ENCODE measurements at places on chromosomes 5 and 9.
A peak's percentile ranks its signal among the peaks of the same experiment; 100 is the strongest.

DNA sequence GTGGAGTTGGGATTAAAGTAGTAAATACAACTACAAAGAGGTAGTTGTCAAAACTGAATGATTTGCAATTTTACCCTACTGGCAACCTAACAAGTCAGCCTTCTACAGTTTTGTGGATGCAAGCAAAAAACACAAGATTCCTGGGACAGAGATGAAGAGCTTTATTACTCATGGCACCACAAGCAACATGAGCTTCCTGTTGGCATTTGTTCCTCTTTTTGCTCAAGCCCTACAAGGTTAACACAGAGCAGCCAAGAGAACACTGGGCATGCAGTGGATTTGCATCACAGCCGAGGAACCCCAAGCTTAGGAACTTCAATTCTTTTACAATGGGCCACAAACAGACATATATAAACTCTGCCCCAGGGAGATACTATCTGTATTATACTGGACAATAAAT lies 28.8 kb upstream of the DMAC1 start:
- no peak for DNase-seq

- no peak for DNase-seq
These were observed 619.2 kb upstream of the CLINT1 start for GRCh38 chr5:158478139-158478538.

DNA sequence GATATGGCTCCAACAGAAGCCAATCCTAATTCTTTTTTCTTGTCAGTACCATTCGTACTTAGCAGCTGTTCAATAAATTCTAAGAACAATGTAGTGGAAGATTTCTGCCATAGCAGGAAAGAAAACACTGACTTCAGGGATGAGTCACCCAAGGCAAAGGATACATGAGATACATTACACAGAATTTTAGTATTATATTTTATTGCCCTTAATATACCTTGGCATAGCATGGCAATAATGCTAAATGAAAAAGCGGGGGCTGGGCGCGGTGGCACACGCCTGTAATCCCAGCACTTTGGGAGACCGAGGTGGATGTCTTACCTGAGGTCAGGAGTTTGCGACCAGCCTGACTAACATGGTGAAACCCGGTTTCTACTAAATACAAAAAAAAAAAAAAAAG lies 619.1 kb upstream of the DAB2 start:
- no peak for DNase-seq

GRCh38 chr5:150599917-150600511 lies 40.4 kb upstream of the SYNPO start:
- DNase-seq = no peak

- DNase-seq = no peak
These were observed 182.1 kb downstream of the DMRT2 start for GRCh38 chr9:1231998-1232919.

DNA sequence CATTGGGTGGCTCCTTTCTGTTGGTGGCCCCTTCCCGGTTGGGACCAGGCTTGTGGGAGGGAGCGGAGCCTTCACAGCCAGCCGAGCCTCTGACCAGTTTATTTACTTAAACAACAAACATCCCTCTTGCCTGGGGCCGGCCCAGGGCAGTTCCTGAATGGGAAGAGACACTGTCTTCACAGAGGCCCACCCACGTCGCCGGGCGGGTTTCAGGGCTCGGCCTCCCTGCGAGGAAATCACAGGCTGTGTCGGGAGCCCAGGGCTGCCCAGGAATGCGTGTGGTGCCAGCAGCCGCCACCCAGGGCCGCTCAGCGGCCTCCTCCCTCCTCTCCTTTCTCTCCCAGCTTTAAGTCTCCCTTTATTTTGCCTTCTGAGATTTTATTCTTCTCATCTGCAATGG lies 132.5 kb downstream of the HSD17B3 start:
- DNase-seq = no peak

- peak; percentile 0 for DNase-seq
These were observed 11.0 kb downstream of the LPCAT1 start for GRCh38 chr5:1512541-1513291.

DNA sequence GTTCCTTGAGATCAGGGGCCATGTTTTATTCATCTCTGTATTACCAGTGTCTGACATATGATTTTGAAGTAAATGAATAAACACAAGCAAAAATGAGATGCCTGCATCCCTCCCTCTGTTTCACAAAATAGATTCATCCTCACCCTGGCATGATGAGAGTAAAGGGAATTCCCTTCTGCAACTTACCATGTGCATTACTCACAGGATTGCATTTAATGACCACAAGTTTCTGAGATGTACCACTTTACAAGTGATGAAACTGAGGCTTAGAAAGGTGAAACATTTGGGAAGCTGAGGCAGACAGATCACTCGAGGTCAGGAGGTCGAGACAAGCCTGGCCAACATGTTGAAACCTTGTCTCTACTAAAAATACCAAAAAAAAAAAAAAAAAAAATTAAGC lies 74.2 kb upstream of the TNFSF8 start:
- DNase-seq = no peak

GRCh38 chr9:86303316-86303975 lies 21.1 kb upstream of the ISCA1 start:
- DNase-seq = no peak

DNA sequence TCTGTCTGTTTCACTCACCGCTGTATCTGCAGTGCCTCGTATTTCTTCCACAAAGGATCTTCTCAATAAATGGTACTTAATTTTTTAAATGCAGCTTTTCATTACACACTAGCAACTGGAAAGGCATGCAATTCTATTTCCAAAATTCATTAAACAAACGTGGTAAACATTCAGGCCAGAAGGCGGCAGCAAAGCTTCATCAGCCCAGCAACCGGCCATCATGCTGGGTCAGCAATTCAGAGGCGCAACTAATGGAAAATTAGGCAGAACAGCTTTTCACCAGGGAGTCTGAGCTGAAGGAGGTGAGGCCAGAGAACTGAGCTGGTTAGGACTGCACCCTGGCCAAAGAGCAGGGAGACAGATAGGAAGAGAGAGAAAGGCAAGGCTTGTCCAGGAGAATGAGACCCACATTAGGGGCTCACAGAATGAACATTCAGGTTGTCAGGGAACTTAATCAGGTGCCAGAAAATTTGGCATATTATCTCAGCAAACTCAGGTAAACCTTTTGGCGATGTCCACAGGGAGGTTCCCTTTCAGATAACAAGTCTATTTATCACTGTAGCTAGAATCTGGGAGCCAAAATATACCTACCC lies 17.7 kb upstream of the RNF180 start:
- no peak for DNase-seq

All from stimulated activated CD4-positive, alpha-beta T cell treated with anti-CD3 and anti-CD28 coated beads, Interleukin-15, amount 100 ng/mL, for 1 hour (primary cell).